Cardiac muscle cell (in vitro differentiated cells and primary cell): ENCODE measurements at places on chromosomes 3 and 15.
A peak's percentile ranks its signal among the peaks of the same experiment; 100 is the strongest.

DNA sequence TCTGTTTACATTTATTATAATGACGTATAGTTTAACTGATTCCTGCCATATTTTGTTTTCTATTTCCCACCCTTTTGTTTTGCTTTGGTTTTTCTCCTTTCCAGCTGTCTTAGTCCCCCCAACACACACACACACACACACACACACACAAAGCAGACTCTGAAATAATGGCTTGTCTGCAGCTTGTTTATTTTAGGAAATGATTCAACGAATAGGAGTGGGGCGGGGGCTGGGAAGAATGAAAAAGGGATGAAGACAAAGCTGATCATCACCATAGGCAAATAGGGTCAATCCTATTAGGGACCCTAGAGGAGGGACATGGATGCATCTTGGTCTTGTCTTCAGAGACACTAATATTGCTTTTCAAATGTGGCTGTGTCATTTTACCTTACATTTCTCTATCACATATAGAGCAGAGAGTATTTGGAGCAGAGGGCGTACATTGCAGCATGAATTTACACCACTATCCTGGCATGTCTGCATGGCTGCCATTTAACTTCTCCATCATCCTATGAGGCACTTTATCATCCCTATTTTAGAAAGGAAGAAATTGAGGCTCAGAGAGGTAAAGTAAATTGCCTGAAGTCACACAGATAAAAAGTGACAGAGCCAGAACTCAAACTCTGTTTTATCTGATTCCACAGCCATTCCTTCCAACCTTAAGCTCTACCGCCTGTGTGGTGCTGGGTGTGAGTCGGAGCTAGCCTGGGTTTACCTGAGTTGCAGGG lies 147.2 kb upstream of the TPM1 start:
- no peak for DNase-seq

GRCh38 chr3:32297366-32297765 lies 58.9 kb downstream of the CMTM8 start:
- no peak for DNase-seq

GRCh38 chr3:57749542-57749941 lies 6.6 kb upstream of the SLMAP start:
- DNase-seq: no peak

GRCh38 chr3:2516762-2517441 lies 418.2 kb downstream of the CNTN4 start:
- DNase-seq: no peak

DNA sequence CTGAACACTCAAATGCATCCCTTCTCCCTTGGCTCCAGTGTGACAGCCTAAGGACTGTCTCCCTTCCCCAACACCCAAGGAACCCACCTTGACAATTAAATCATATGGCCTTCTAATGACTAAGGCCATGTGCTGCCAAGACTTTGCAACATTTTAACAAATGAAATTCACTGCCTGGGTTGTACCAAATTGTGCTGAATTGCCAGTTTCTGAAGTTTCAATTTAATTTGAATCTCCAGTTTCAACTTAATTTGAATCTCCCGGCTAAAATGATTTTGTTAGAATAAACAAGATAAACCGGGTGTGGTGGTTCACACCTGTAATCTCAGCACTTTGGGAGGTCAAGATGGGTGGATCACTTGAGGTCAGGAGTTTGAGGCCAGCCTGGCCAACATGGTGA lies 72.4 kb upstream of the RAP2B start:
- no peak for DNase-seq

GRCh38 chr3:87771337-87772192 lies 287.2 kb downstream of the CGGBP1 start:
- peak; percentile 34 for DNase-seq

DNA sequence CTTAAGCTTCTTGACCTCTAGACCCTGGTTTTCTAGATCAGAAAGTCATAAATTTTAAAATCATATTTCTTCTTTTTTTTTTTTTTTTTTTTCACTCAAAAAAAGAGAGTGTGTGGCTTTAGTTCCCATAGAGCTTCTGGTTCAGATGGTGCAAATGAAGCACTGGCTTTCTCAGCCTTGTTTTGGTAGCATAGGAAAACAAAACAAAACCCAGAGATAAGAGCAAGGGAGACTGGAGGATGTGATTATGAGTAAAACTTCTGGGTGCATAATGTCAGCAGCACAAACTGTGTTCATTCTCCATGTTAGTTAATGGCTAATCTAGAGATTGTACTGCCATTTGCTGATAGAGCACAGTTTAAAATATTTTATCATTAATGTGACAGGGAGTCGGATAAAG lies 55.4 kb downstream of the RARB start:
- no peak for DNase-seq
